ENCODE measurements at places on chromosomes 3 and 15.

DNA sequence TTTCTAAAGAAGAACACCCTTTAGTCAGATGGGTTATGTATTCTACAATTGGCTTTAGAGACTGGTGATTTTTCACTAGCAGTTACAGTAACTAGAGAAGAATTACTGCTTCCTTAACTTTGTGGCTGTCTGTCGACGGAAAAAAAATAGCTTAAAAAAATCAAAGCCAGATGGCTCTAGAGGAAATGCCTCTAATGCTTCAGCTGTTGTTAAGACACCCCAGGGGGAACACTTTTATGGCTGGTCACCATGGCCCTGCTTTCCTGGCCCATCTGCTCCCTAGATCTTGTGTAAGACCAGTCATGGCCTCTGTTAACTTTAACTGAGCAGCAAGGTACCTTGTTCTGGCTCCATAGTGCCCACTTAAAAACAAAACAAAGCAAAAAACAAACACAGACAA, 198.6 kb upstream of the PLSCR5 start:
- DNase-seq, result no peak

GRCh38 chr3:184380185-184380626, 352 bp downstream of the CHRD start:
- DNase-seq, result no peak

DNA sequence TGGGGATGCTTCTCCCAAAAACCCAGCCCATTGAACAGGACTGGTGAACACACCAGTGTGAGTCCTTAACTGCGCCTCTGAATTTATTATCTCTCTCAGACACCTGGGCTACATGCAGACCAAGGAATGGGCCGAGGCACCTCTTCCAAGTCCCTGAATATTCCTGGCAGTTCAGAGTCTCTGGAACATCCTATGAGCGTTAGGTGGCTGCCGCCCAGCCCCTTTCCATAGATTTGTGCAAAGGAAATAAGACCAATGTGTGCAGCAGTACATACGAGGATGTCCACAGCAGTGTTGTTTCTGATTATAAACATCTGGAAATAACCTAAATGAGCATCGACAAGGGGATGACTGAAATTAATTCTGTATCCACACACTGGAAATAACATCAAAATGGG, 104.9 kb upstream of the RPL32 start:
- no peak for DNase-seq

- no peak for DNase-seq
These were observed 727.3 kb downstream of the GRM7 start for GRCh38 chr3:7588236-7588635.

- DNase-seq, result no peak
These were observed 25.0 kb downstream of the SLC7A14 start for GRCh38 chr3:170560717-170561382.
